Right lobe of liver (tissue), 6 donors: ENCODE measurements at places on chromosomes 6 and 20.

- H3K4me3 ChIP-seq, result no peak overlapping the region
- no peaks in the 10 kb centered on the region for H3K4me1 ChIP-seq
- no peaks in the 10 kb centered on the region for H3K36me3 ChIP-seq
- no peak overlapping the region for H3K27ac ChIP-seq
- H3K27me3 ChIP-seq, result no peaks in the 10 kb centered on the region
These were observed 12.1 kb upstream of the TAGAP start for GRCh38 chr6:159056899-159057298.

GRCh38 chr6:143099647-143100046 is 39.0 kb downstream of the AIG1 start:
- H3K27me3 ChIP-seq, result no peaks in the 10 kb centered on the region
- H3K27ac ChIP-seq, result no peak overlapping the region
- no peak for DNase-seq
- H3K36me3 ChIP-seq, result no peaks in the 10 kb centered on the region

DNA sequence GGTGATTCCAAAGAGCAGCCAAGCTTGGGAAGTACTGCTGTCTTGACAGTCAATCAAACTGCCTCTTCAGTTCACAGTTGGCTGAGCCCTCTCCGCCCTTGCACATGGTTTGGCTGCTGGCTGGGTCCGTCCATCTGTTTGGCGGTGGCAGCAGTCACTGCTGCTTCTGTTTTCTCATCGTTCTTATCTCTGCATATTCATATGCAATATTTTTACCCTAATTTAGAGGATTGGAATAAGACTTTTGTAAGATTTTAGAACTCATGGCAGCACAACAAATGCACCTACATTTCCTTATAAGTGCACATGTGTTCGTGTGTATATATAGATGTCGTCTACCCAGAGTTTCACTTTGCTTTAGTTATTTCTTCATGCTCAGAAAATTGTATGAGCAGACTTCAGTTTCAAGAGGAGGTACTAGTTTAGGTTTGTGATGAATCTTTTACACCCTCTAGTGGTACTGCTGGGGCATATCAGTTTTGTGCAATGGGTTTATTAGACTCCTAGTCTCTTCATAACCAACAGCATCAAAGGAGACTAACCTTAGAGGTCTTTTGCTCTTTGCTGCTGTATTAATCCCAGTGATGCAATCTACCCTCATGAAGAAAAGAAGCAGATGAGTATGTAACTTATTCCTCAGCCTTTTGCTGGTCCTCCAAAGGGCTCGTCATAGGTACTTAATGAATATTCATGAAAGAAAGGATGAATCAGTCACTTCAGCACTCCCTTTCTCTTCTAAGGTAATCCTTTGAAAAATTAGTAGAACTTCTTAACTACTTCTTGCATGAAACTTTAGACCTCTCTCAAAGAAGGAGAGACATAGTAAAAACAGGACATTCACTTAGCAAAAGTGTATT is 44.3 kb downstream of the KHDC1L start:
- H3K4me3 ChIP-seq, result no peak overlapping the region
- H3K4me1 ChIP-seq, result no peaks in the 10 kb centered on the region
- no peak for DNase-seq
- no peak overlapping the region for H3K27ac ChIP-seq

GRCh38 chr6:121897337-121897760 is 461.9 kb downstream of the GJA1 start:
- H3K36me3 ChIP-seq, result no peaks in the 10 kb centered on the region
- no peak overlapping the region for H3K27ac ChIP-seq
- H3K4me1 ChIP-seq, result no peaks in the 10 kb centered on the region
- H3K4me3 ChIP-seq, result no peak overlapping the region
- no peak for DNase-seq
- H3K27me3 ChIP-seq, result no peaks in the 10 kb centered on the region

DNA sequence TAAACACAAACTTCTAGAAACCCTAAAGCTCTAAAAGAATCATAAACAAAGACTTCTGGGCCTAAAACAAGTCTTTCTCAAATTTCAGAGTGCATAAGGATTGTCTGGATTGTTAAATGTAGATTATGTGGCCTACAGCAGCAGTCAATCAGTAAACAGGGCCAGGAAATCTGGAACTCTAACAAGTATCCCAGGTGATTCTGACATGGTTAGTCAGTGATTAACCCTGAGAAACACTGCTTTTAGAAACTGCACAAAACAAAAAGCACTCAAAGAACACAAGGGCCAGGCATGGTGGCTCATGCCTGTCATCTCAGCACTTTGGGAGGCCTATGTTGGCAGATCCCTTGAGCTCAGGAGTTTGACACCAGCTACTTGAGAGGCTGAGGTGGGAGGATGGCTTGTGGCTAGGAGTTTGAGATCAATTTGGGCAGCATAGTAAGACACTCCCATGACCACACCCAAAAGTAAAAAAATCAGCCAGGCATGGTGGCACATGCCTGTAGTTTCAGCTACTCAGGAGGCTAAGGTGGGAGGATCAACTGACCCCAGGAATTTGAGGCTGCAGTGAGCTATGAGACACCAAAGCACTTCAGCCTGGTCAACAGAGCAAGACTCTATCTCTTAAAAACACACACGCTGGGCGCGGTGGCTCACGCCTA is 5.9 kb downstream of the MED20 start:
- H3K4me3 ChIP-seq, result no peak overlapping the region
- no peak overlapping the region for H3K27ac ChIP-seq
- H3K4me1 ChIP-seq, result no peaks in the 10 kb centered on the region

- no peak overlapping the region for H3K4me3 ChIP-seq
- H3K27ac ChIP-seq, result no peak overlapping the region
- no peaks in the 10 kb centered on the region for H3K4me1 ChIP-seq
- no peak for DNase-seq
- no peaks in the 10 kb centered on the region for H3K27me3 ChIP-seq
These were observed 756.5 kb upstream of the DEFB115 start for GRCh38 chr20:30500829-30501440.
